Large intestine (tissue), 12 donors: ENCODE measurements at places on chromosomes 1 and 21.
A peak's percentile ranks its signal among the peaks of the same experiment; 100 is the strongest.

DNA sequence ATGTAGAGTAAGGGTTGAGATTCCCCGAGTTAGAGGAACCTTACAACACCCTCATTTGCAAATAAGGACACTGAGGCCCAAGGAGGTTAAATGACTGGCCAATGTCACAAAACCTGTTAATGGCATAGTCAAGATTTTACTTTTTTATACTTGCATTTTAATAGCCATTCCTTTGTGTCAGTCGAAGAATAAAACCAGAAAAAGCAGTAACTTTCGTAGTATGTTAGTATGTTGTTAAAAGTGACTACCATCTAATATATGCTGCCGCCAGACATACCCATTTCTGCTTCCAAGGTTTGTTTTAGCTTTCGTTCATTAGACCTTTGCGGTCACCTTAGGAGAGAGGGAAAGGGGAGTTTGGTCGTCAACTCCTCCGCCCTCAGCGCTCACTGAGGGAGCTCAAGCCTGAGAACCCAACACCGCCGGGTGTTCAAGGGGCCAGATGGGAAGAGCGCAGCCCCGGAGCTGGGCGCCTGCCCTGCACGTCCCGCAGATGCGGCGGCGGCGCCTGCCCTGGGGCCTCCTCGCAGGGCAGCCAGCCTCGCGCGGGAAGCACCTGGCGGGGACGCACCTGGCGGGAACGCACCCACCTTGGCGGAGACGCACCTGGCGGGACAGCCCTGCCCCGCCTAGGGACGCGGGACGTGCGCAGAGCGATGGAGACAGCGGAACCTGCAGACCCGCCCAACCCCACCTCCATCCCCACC lies 466 bp downstream of the VPS26C start:
- peak; percentile 70 for DNase-seq

DNA sequence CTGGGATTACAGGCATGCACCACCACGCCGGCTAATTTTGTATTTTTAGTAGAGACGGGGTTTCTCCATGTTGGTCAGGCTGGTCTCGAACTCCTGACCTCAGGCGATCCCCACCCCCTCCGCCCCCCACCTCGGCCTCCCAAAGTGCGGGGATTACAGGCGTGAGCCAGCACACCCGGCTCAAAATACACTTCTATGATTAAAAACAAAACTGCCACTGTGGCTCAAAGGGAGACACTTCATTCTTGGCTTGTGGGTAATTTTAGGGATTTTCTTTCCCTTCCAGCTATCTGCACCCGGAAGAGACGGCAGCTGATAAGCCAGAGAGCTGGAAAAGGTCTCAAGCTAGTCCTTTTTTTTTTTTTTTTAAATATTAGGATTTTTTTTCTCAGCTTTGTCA lies 24.5 kb downstream of the TMPRSS2 start:
- no peak for DNase-seq

DNA sequence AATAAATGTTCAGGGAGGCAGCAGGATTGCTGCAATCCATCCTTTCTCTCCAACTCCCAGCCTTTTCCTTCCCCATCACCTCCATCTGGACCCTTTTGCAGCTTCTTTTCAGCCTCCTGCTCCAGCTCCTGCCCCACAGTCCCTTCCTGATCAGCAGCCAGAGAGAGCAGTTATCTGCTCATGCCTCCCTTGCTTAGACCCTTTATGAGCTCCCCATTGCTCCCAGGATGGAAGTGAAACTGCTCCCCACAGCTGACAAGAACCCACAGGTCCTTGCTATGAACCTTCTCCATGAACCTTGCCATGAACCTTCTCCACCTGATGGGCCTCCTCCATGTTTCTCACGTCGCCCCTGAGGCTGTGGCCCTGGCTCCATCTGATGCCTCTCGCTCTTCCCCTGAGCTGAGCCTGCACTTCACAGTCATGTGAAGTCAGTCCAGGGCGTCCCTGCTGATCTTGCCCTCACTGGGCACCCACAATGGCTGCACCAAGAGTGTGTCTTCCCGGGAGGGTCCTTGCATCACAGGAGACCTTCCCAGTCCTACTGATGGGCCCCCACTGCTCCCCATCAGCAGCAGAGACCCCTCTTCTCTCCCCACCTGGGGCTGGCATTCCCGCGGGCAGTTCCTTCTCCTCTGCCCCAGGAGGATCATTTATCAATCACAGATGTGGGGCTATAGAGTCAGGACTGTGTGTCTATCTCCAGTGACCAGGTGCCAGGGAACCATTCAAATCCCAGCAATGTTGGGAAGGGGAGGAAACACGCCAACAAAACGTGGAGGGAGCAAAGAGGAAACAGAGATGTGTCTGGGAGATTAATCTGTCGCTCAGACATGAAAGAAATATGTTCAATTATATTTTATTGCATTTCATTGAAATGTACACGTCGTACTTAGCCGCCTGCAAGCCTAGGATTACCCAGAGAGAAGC lies 73.1 kb downstream of the MATN1 start:
- no peak for DNase-seq

DNA sequence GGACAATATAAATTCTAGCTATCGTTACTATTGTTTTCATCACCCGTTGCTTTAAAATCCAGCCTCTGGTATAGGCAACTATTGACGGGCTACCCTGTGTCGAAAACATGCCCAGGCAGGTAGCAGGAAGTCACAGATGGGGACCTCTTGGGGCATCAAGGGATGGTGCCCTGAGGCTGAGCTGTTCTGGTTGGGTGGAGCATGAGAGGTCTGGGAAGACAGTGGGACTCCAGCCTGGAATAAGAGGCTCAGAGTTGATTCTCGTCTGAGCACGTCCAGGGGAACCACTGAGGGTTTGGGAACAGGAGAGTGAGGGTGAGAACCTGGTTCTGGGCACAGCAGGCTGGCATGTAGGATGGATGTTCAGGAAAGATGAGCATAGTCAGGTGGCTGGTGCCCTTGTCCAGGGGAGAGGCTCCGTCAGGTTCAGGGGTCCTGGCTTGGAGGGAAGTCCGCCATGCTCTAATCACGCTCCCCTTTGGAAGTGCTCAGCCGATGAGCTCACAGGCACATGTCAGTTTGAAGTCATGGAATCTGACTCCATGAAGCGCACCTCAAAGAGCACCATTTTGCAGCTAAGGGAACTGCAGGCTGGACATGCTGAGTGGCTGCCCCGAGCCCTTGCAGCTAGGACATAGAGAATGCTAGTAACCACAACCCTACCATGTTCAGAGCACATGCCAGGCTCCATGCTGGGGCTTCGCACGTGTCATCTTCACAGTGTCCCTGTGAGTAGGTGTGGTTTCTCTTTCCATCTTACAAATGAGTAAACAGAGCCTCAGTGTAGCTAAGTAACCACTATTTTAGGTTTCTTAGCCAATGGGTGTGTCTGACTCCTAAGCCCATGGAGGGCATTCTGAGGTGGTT lies 21.0 kb downstream of the PCSK9 start:
- no peak for DNase-seq

DNA sequence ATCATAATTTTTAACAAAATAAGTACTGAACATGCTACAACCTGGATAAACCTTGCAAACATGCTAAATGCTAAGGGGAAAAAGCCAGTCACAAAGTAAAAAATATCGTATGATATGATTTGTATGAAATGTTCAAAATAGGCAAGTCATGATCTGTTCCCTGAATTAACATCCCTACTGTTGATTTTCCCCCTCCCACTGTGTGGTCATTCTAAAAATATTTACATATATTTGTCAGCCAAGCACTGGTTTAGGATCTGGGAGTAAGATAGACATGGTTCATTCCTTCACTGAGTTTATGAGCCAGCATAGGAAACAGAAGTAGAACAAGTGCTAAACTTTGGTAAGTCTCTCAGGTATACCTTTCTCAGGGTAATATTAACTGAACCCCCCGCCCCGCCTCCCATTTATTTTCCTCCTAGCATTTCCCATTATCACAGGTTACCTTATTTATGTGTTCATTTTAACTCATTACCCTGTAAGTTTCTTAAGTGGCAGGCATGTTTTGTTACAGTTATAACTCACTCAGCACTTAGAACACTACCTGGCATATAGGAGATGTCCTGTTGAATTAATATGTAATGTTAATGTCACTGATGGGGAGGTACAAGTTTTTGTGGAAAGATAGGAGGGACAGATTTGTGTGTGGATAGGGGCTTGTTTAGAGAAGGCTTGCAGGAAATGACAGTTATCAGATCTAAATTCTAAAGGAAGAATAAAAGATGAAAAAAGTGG lies 12.3 kb downstream of the UQCRH start:
- DNase-seq, result no peak

DNA sequence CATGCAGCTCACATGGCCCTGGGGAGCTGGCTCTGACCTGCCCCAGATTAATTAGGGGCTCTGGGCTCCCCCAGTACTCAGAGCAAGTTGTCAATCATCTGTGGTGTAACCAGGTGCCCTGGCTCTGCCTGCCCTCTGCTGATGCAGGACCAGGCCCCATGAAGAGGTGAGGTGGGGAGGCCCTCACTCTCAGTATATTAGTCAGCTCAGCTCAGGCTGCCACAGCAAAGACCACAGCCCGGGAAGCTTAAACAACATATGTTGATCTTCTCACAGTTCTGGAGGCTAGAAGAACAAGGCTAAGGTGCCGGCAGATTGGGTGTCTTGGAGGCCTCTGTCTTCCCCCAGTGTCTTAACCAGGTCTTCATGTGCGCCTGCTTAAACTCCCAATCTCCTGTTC lies 66.5 kb downstream of the FCRL5 start:
- DNase-seq, result no peak

DNA sequence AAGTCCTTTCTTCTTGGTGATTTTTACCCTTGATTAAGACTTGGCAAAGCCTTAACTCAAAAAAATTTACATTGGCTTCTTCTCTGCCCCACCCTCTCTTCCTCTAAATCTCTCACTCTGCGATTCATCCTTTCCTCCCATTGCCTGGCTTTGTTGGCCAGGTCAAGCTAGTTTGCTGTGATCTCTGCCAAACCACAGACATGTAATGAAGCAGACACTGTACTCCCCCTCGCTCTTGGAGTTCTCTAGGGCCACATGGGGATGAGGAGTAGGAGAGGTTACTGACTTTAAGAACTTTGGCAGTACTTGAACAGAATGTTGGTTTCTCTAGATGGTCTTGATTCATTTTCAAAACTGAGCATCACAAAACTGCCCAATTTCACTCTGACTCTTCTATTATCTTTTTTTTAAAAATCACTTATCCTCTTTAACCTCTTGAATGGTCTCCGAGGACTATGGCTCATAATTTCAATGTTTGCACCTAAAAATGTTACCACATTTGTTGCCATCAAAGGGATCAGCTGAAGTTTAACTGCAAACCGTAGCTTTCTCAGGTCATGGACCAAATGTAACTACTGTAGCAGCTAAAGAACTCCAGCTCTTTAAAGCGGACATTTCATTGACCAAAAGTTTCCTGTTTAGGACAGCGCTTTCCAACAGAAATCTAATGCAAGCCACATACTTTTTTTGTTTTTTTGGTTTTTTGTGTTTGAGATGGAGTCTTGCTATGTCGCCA lies 62.7 kb upstream of the IPO9 start:
- peak; percentile 21 for DNase-seq

DNA sequence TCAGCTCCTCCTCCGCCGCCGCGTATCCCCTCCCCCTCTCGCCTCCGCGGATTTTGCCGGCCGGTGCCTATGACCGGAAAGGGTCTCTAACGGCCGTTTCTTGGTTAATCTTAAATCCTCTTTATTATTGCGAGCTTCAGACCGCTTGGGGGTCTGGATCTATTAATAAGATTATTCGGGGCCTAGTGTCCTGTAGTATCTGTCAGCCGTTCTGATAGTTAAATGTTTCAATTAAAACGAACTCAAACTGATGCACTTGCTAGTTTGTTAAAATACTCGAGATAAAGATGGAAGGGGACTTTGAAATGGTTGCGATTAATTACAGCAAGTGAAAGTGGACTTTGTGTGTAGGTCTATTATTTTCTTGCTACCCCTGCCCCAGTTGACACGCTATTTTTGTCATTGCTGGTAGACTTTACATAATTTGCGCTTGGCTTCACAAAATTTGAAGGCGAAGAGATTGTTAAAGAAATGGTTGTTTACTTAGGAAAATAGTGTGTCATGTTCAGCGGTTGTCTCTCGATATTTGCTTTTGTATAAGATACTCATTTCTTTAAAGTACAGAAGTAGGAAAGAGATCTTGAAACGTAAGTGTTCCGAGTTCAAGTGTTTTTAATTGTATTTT lies 779 bp downstream of the SON start:
- DNase-seq, result peak; percentile 45

DNA sequence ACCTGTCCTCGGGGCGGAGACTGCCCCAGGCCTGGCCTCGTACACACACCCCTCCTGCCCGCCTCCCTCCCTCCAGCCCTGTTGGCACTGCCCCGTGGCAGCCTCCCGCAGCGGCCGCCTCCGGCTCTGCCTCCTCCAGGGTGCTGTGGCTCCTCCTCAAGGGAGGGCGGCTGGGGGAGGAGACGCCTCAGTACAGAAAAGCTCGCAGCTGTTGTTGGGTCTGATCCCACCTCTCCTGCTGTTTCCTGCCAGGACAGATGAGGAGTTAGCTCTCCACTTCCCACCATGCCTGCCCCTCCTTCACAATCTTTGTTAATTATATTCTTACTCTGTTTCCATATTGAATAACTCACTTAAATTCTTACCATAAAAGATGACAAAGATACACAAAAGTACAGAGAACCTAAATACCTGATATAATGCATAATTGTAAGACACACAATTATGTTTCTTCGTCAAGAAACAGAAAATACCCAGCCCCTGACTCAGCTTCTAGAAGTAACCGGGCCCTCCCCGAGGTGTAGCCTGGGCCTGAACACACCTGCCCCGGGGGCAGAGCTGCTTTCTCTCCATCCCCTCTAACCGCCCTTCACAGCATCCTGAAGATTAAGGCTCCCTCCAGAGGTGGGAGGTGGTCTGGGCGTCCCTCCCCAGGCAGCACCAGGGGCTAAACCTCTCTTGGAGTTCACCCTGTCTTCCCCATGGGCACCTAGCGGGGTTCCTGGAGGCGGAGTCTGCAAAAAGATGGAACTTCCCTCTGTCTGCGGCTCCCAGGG lies 30.6 kb upstream of the COL6A1 start:
- DNase-seq, result peak; percentile 36

- DNase-seq, result no peak
Measured at GRCh38 chr1:155195201-155196102, 12.2 kb downstream of the THBS3 start.

- no peak for DNase-seq
Measured at GRCh38 chr1:182715531-182715930, 31.1 kb upstream of the RGS8 start.

GRCh38 chr1:192522673-192523072 lies 52.9 kb upstream of the RGS1 start:
- DNase-seq, result no peak

- DNase-seq, result no peak
Measured at GRCh38 chr1:211375146-211375818, 48.6 kb downstream of the TRAF5 start.

GRCh38 chr1:48329905-48330304 lies 107.4 kb downstream of the SLC5A9 start:
- no peak for DNase-seq

DNA sequence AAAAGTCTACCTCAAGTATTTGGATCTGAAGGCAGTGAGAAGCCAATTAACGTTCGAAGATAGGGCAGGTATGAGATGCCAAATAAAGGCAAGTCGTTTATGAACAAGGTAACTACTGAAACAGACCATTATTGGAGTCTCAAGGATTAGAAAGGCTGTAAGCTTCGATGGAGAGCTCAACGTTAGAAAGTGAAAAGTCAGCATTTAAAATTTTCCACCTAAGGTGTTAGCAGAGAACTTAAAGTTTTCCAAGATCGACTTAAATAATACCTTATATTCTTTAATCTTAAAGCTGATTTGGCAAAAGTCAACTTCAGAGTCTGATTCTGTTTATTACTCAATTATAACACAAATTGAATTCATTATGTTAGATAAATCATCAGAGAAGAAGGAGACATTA lies 28.1 kb downstream of the CLDN17 start:
- no peak for DNase-seq
